ENCODE measurements at places on chromosomes 5 and 9. TPM values are rescaled to one million over a fixed set of nuclear protein-coding genes. Genes with fewer than 3 reads are reported as not detected.

Gene P4HA2
- total RNA-seq = 47.7 TPM

Gene PCDHGA2
- 8.5 TPM for total RNA-seq

Gene TMEM252
- not detected for total RNA-seq

Gene GARIN3
- not detected for total RNA-seq

Gene C6
- 0.49 TPM for total RNA-seq

Gene UGT3A1
- total RNA-seq = not detected

Gene SYK
- 18.1 TPM for total RNA-seq

Gene SNCAIP
- 4.5 TPM for total RNA-seq

Gene FAM163B
- not detected for total RNA-seq

Gene INSL6
- total RNA-seq = not detected

Gene ANKRD55
- not detected for total RNA-seq

Gene ANGPTL2
- total RNA-seq = 49.1 TPM

Gene ADAMTS2
- 60.7 TPM for total RNA-seq

Gene ELL2
- 83.9 TPM for total RNA-seq

Gene NUDT2
- total RNA-seq = 20.8 TPM

Gene HAVCR1
- total RNA-seq = 2.0 TPM

Gene PCDHA12
- 0.68 TPM for total RNA-seq

Gene TXNDC15
- total RNA-seq = 91.2 TPM

Gene MLANA
- total RNA-seq = not detected

Gene PCDHB3
- total RNA-seq = 2.3 TPM

Gene TRIP13
- total RNA-seq = not detected

Gene SAPCD2
- 0.92 TPM for total RNA-seq

Gene PCDHB4
- total RNA-seq = 14.5 TPM

Gene CERCAM
- total RNA-seq = 51.8 TPM

Gene FREM1
- 24.8 TPM for total RNA-seq

Gene LCP2
- total RNA-seq = 76.5 TPM

Gene DOCK8
- 19.3 TPM for total RNA-seq

Gene SPATA9
- not detected for total RNA-seq

Gene CDKN2B
- 2.6 TPM for total RNA-seq

Gene LVRN
- 0.92 TPM for total RNA-seq

Gene PAPPA
- total RNA-seq = 17.4 TPM

Gene FCN2
- total RNA-seq = not detected

Gene TLN1
- total RNA-seq = 889 TPM

Gene SHC3
- 1.5 TPM for total RNA-seq

Gene AGPAT2
- total RNA-seq = 50.2 TPM

Gene SPEF2
- total RNA-seq = 16.2 TPM

Gene PLPPR1
- total RNA-seq = not detected

Gene SH3TC2
- total RNA-seq = 1.1 TPM

Gene NUTM2G
- total RNA-seq = not detected

Gene NTRK2
- 12.6 TPM for total RNA-seq

Gene DBH
- not detected for total RNA-seq

Gene SREK1IP1
- 8.5 TPM for total RNA-seq

Gene ADAMTS6
- 11.8 TPM for total RNA-seq

Gene KIAA1958
- total RNA-seq = 5.8 TPM

Gene SEC24A
- 28.2 TPM for total RNA-seq

Gene LRRC19
- total RNA-seq = not detected

Gene SLC46A2
- 2.0 TPM for total RNA-seq

Gene AHRR
- total RNA-seq = 0.85 TPM

Gene IFNK
- not detected for total RNA-seq

Gene PDE8B
- 22.7 TPM for total RNA-seq

Gene SLC12A7
- total RNA-seq = 18.4 TPM

Gene PCDHGA8
- total RNA-seq = 7.5 TPM

Gene GRIA1
- 39.0 TPM for total RNA-seq

Gene ENHO
- total RNA-seq = not detected

Gene LIFR
- total RNA-seq = 110 TPM

Gene SLC45A2
- not detected for total RNA-seq

Measured in thoracic aorta (tissue), 2 donors.